Activated naive CD4-positive, alpha-beta T cell (primary cell): ENCODE measurements at places on chromosomes 5 and 9.

GRCh38 chr9:14383294-14383693 lies 69.4 kb upstream of the NFIB start:
- DNase-seq = no peak

GRCh38 chr5:141872496-141873356 lies 5.5 kb downstream of the PCDH1 start:
- no peak for DNase-seq

- no peak for DNase-seq
These were observed 79.8 kb upstream of the LMX1B start for GRCh38 chr9:126533926-126534310.

DNA sequence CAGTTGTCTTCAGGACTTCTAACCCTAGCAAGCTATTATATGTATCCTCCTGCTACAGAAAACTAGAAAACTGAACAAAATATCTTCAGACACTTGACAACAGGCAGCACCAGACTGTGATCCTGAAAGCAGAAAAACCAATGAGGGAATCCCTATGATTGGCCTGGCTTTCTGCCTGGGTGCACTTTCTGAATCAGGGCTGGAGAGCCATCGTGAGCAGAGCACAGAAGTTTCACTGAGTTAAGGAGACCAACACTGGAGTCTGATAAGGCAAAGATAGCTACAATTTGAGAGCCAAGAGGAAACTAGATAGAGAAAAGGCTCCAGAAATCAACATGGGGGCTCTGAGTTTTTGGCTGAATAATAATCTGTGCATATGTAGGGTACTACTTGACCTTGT lies 106.5 kb downstream of the FANCC start:
- DNase-seq = no peak

- no peak for DNase-seq
These were observed 111.1 kb downstream of the RGS3 start for GRCh38 chr9:113574441-113575262.
